ENCODE measurements at places on chromosomes 6 and 20.
A peak's percentile ranks its signal among the peaks of the same experiment; 100 is the strongest.

DNA sequence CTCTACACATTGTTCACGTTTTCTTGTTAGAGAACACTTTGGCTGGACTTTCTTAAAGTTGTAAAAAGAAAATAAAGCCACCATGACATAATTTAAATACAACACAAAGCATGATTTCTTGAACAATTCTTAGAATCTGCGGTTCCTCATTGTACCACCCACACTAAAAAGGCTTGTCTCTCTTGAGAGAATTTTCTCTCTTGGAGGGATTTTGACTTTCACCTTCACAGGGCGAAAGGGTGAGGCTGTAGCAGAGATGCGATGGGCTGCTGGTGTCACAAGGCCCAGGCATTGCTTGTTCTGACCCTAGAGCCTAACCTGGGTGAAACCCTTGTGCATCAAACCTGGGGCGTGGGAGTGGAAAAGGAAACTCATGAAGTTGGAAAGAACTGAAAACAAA lies 122.7 kb upstream of the RIPOR2 start:
- no peak for DNase-seq

DNA sequence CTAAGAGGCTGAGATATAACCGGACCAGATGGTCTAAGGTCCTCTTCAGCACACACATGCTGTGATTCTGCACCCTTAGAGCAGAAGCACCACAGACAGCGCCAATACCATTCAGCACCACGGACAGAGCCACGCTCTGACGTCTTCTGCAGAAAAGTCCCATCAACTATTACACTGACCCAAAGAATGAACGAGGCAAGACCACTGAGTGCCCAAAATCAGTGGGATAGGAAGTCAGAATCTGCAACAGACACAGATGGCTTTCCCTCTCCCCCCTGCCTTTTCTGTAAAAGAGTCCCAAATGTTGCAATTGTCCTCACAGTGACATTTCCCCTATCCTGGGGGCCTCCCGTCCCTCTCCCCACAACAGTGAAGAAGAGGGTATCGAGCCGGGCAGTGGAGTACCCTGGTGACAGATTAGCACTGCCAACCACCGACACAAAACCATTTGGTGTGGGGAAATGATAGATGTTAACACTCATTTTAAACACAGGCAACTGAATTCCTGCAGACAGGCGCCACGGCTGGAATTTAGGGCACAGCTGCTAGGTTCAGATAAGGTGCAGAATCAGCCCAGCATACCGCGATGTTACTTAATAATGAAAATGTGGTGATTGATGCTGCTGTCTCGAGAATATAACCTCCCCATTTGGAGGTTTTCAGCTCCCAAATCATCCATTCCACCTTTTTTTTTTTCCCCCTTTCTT lies 66.6 kb upstream of the CTNNBL1 start:
- DNase-seq, result no peak

DNA sequence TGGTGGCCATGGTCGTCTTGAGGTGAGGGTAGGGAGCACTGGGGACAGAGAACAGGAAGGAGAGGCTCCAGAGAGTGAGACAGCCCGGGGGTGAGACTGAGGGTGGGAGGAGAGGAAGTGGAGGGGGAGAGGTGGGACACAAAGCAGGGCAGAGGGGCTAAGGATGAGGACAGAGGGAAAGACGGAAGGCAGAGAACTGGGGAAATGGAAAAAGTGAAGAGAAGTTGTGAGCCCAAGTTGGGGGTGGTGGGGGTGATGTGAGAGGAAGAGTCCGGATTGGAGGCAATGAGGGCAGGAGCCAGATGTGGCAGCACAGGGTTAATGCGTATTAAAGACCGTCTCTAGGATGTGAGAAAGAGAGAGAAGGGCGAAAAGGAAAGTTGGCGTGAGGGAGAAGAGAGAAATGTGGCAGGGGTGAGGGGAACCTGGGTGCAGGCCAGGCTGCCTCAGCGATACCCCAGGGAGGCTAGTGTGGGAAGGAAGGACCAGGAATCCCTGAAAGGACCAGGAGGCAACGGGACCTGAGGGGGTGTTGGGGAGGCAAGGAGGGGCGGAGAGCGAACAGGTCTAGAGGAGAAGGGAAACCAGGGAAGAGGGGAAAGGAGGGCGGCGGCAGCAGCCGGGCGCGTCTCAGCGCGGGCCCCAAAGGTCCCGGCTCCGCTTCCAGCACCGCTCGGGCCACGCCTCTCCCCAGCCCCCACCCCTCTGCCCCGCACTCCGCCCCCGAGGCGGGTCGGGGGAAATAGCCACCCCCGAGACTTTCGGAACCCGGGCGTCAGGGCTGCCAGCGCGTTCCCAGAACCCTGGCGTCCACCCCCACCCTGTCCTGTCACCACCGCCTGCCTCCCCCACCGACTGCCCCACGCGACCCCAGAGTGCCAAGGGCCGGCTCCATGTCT lies at the start of gene PPP1R18:
Gene PPP1R18, minus strand, starts transcription at position 637 of the 899 bp plus-strand sequence. Its CDS starts 627 bp downstream, at position 10.
- peak; percentile 69 for DNase-seq

- DNase-seq, result no peak
These were observed 74.3 kb downstream of the ARID1B start for GRCh38 chr6:156851454-156851921.

GRCh38 chr6:118101220-118101619 lies 194.2 kb downstream of the SLC35F1 start:
- DNase-seq, result no peak

- no peak for DNase-seq
These were observed 300.9 kb downstream of the SLC35F1 start for GRCh38 chr6:118207947-118208346.

GRCh38 chr6:105324386-105324950 lies 78.4 kb downstream of the PREP start:
- DNase-seq, result no peak

GRCh38 chr6:75532521-75532920 lies 38.9 kb upstream of the FILIP1 start:
- DNase-seq, result no peak

DNA sequence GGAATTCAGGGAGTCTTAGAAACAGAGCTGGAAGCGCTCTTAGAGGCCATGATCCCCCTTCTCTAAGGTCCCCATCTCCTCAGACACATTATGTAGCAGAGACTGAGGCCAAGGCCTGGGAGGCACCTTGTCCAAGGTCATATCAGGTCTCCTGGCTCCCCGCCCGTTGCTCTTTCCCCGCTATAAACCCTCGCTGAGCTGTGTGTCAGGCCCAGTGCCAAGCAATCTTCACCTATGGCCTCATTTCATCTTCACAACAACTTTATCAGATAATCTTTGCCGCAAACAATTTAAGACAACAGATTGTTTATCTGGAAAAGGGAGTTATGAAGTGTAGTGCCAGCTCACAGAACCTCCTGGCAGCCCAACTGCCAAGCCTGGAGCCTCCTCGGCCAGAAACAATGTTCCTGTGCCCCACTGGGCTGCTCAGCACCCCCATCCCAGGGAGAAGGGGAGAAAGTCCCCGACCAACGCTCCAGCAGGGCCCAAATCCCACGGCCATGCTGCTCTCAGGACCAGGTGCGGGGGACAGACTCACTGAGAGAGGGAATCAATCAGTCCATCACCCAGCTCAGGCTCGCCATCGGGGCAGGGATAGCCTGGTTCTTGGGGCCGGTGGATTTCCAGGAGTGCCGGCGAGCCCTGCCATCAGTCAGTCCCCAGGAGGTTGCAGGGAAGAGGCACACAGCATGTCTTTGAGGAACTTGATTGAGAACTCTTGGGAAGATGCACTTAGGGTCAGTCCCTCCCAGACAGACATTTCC lies 16.9 kb upstream of the FANCE start:
- DNase-seq, result no peak

- DNase-seq, result no peak
These were observed 6.2 kb downstream of the DUSP22 start for GRCh38 chr6:298233-299103.

GRCh38 chr6:79868098-79868722 lies 79.1 kb downstream of the ELOVL4 start:
- DNase-seq, result peak; percentile 24

GRCh38 chr6:56647172-56647762 lies 4.6 kb upstream of the DST start:
- DNase-seq, result no peak

DNA sequence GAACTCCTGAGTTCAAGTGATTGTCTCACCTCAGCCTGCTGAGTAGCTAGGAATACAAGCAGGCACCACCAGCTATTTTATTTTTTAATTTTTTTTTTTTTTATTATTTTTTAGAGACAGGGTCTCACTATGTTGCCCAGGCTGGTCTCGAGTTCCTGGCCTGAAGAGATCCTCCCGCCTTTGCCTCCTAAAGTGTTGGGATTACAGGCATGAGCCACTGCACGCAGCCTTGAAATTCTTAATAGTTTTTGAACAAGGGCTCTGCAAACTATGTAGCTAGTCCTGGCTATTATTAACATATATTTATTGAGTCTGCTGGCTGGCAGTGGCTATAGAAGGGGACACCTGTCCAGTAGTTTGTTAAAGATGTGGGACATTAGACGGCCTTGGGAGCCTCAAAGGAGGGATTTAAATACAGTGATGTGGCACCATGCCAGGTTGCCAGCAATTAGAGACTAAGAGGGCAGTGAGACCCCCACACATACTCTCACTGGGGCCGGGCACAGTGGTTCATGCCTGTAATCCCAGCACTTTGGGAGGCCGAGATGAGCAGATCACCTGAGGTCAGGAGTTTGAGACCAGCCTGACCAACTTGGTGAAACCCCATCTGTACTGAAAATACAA lies 21.1 kb upstream of the TAF8 start:
- no peak for DNase-seq

GRCh38 chr6:144594585-144594984 lies 309.4 kb downstream of the UTRN start:
- no peak for DNase-seq

DNA sequence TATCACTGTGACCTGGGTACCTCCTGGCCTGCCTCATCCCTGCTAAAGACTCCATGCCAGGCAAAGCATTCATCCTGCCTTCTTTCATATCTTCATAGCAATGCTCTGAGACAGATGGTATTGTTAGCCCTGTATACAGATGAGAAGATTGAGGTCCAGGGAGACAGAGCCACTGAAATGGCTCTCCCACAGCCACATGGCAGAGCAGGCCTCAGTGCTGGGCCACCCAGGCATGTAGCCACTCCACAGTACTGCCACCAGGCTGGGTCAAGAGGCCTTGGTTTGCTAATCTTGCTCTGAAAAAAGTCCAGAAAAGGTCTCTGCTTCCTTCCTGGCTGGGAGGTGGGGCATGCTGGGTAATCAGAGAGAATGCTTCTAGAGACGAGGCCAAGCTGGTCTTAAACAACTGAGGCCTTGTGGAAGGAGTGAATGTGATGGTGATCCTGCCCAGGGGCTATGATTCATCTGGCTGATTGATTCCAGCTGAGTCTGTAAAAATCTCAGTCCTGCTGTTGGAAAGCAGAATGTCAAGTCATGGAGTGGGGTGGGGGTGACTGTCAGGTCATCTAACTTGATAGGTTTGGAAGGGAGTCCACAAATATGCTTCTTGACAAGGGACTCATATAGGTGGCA lies 29.8 kb downstream of the HM13 start:
- DNase-seq, result no peak

- no peak for DNase-seq
These were observed 139.2 kb upstream of the SASH1 start for GRCh38 chr6:148203281-148203925.

- DNase-seq, result no peak
These were observed 258.1 kb upstream of the EPHA7 start for GRCh38 chr6:93677264-93677965.

DNA sequence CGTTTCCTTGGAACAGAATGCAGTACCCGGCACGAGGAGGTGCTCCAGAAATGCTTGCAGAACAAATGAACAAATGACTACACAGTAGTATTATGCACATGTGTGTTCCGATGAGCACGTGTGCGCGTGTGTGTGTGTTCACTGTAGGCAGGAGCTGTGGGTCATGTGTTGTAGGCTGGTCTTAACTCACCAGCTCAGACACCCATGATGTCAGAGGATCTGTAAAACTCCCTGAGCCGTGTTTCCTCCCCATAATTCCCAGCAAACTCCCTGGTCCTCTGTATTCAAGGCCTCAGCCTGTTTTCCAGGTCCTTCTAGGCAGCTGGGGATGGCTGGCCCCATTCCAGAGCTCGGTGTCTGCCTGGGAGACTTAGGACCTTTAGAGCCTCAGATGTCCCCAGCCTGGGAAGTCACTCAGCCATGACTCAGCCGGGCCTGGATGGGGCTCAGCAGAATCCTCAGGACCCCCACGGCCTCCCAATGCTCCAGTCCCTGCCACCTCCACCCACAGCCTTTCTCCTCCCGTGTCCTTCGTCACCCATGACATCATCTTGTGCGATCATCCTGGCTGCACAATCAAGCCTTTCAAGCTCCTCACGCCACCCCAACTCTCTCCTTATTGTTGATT lies 475.0 kb upstream of the SULF2 start:
- DNase-seq, result no peak

GRCh38 chr6:142367501-142368018 lies 65.8 kb downstream of the ADGRG6 start:
- no peak for DNase-seq

- no peak for DNase-seq
These were observed 122.1 kb upstream of the SPACA1 start for GRCh38 chr6:87925373-87926060.

DNA sequence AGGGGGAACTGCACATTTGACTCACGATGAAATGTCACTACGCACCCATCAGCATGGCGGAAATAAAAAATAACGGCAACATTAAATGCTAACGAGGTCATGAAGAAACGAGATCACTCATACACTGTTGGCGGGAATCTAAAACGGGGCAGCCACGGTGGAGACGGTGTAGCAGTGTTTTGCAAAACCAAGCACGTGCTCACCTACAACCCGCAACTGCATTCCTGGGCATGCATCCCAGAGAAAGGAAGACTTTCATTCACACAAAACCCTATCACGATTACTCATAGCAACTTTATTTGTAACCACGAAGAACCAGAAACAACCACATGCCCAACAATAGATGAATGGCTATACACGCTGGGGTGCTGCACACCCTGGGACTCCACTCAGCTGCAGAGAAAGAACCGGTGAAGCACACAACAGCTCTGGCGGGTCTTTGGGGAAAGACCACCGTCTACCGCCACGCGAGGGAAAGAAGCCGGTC lies 77.0 kb downstream of the YTHDF1 start:
- no peak for DNase-seq

DNA sequence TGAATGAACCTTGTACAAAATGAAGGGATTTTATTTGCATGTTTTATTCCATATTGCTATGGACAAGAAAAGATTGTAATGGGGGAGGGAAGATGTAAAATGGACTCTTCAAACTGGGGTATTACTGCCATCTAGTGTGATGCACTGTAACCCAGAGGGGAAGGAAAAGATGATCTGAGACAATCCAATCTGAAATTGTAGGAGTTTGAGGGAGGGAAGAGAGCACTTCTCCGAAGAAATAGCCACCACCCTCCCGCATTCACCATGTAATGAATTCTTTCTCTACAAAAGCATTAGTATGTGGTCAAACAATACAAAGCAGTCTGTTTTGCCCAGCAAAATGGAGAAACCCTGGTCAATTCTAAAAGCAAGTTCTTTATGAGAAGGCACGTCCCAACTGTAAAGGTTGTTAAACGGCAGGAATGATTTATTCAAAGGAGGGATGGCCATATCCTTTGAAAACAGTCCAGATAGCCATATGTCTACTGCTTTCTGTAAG lies 679.5 kb upstream of the NRSN1 start:
- DNase-seq, result no peak

- no peak for DNase-seq
These were observed 775.8 kb downstream of the MAFB start for GRCh38 chr20:39913274-39913673.

- no peak for DNase-seq
These were observed 18.6 kb downstream of the MOXD1 start for GRCh38 chr6:132382630-132383175.

- DNase-seq, result no peak
These were observed 152.9 kb downstream of the JARID2 start for GRCh38 chr6:15398633-15399275.

- DNase-seq, result no peak
These were observed 453.1 kb upstream of the SLC35B3 start for GRCh38 chr6:8888468-8888867.

GRCh38 chr6:85124472-85125354 lies 325.2 kb upstream of the NT5E start:
- no peak for DNase-seq
